Right renal cortex interstitium (tissue), 3 donors: ENCODE measurements at places on chromosomes 5 and 9.

GRCh38 chr9:133117271-133118178 lies 3.5 kb downstream of the RALGDS start:
- DNase-seq = no peak

GRCh38 chr9:78986446-78986845 lies 585.3 kb upstream of the TLE4 start:
- no peak for DNase-seq

DNA sequence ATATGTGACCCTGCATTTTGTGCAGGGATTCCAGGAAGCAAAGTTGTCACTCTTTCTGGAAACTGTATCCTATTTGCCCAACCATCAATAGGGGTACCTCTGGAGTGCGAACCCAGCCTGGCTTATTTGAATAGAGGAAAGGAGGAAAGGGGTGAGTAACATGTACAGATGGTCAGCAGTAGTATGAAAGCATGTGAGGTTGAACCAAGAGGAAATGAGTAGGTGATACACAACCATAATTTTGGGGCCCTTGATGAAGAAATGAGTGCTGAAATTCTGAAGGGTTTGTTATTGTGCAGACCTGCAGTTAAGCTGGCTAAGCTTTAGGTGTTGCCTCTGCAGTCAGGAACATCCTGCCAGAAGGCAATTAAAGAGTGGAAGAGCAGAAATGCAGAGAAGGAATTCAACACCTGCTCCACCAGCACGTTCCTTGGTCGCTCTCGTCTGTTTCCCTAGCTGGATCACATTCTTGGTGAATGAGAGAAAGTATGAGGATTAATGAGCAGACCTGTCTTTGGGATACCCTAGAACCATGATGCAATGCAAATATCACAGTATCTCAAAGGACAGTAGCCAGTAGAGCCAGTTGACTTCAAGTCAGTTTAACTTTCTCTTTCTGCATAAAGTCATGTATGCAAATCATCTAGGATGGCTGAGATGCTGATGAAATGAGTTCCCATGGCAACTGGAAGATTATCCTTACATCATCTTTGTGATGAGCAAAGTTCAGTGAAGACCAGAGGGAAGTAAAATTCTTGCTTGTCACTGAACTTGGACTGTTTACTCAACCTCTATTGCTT lies 13.2 kb upstream of the IL12B start:
- DNase-seq = no peak

DNA sequence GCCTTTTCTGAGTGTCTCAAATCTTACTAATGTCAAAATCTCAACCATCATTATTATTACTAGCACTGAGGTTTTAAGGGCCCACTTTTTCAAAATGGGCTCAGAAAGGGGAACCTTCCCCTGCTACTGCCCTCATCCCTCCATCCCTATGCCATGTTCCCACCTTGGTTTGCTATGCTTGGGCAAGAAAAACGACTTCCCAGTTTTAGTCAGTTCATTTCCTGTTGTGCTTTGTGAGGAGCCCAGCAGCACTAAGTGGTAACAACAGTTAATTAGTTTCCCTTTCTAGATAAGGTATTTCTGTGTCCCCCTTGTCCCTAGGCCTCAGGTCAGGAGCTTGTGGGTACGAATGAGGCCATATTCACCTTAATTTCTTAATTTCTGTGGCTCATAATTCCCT lies 595.2 kb downstream of the RAB3C start:
- DNase-seq = no peak
